Stimulated activated CD8-positive, alpha-beta memory T cell treated with anti-CD3 and anti-CD28 coated beads, Interleukin-12 subunit alpha, Interleukin-12 subunit beta, amount 100 ng/mL, for 1 hour (primary cell): ENCODE measurements at places on chromosomes 6 and 20.

DNA sequence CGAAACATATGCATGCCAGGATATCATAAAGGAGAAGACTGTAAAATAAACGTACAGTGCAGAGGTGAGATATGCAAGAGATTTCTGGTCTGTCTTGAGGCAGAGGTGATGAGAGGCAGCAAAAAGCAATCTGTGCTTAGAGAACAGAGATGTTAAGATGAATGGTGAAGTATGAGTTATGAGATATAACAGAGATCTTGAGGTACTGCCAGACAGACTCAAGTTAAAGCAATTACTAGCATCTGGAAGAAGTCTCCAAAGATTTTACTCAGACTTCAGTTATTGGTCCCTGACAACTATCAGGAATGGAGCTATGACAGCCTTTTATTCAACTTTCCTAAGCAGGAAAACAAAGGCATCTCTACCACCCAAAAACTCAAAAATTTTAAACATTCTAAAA, 122.8 kb upstream of the DST start:
- DNase-seq, result no peak

DNA sequence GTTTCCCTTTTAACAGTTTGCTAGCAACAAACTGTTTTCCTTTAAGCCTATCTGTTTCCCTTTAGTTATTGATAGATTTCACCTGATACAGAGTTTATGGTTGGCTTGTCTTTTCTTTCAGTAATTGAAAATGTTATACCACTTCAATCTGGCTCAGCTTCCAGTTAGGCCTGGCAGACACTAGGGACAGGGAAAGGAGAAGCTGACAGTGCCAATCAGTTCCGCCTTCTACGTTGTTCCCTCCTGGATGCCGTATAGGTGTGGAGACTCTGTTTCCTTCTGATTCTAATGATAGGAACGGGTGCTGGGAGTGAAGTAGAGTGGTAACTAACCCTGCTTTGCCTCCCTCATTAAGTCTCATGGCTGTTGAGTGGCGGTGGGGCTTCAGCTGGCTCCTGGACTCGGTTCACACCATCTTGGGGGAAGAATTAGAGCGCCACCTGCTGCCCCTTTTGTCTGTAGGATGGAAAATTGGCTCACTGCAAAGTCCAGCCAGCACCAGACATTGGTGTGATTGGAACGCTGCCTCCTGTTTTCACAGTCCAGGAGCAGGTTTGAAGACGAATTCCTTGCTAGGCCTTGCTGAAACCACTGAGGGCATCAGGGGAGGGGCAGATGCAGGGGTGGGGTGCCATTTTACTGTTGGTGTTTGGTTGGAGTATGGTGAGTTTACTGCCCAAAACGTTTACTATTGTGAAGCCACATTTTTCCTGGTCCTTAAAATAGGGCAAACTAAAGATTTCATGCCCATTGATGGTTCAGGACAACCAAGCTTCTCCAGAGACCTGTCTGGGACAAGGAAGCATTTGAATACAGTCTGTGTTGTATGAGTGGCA, 1729.5 kb downstream of the GRIK2 start:
- DNase-seq, result no peak

- no peak for DNase-seq
Measured at GRCh38 chr6:144279484-144280150, 5.5 kb upstream of the UTRN start.

GRCh38 chr6:164108869-164109769, 694.6 kb downstream of the QKI start:
- no peak for DNase-seq

- DNase-seq, result no peak
Measured at GRCh38 chr6:50147371-50147770, 97.6 kb upstream of the DEFB112 start.

- DNase-seq, result no peak
Measured at GRCh38 chr6:70700922-70701876, 33.5 kb downstream of the SMAP1 start.

GRCh38 chr20:34561661-34562060, 3.1 kb downstream of the MAP1LC3A start:
- no peak for DNase-seq

DNA sequence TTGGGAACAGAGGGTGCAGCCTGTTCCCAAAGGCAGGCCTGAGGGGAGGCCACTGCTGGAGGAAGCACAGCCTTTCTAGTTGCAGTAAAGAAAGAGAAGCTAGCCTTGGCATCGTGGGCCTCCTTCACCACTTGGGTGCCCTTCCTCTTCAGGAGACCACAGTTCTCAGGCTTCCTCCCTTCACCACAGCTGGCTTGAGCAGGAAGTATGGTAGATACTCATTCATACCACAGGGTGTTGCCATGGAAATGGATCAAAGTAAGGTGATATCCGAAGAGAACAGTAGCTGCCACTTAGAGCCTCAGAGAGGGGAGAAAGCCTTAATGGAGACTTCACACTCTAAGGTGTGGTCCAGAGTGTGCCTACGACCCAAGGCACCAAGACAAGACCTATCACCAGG, 120.4 kb upstream of the RIPOR2 start:
- DNase-seq, result peak; percentile 33

DNA sequence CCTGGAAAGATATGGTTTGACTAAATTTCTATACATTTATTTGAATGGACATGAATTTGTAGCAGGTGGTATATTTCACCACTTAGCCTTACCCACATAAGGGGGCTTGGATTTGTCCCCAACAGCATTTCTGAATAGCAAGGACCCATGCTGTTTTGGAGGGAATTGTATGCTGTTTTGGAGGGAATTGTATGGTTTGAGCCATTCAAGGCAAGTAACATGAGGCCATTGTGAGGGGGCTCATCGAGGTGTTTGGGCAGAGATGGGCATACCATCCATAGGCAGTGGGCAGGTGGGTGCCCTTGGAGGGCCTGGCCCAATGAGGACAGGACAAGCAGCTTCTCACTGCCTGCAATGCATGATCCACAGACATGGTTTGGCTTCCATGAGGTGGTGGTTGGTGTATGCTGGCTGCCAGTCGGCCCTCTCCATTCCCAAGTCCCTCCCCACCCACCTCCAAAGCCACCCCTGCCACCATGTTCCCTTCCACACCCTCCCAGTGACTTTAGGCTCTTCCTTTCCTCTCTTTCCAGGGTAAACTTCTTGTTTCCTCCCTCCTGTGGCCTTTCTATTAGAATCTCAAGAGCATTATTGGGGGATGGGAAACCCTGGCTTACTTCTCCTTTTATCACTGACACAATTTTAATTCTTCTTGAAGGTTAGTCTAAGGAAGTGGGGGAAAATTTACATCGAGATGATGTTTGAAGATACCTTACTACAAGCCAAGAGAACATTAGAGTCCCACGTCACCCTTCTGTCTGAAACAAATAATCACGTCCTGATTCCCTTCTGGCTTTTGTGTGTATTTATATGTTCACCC, 13.2 kb upstream of the PXDC1 start:
- no peak for DNase-seq

DNA sequence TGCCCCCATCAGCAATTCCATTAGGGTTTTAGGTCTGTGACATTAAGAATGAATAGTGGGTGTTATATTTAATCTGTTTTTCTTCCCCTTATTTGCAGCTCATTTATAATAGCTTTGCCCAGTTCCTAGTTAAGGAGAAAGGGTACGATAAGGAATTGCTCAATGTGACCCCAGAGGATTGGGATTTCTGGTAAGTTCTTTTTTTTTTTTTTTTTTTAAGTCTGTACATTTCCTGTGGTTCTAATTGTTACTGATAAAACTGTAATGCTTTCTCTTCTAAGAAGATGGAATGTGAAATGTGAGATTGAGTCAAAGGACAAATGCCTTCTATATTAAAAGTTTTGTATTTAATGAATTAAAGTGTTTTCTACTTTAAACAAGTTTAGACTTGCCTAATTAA, 5.5 kb downstream of the NT5DC1 start:
- no peak for DNase-seq

GRCh38 chr6:132872923-132873322, 58.6 kb downstream of the RPS12 start:
- DNase-seq, result no peak

DNA sequence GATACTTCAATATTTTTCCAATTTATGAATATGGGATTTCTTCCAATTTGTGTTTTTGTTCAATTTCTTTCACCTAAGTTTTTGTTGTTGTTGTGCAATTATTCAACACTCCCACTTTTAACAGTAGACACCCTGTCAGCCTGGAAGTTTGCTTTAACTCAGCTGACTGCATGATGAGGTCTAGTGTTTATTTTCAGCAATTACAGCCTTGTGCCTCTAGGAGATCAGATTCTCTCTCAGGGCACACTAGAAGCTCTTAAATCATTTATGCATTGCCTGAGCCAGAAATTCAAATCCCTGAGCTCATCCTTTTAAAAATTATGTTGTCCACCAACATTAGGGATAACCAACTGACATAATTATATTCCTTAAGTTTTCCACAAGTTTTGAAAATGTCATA, 85.7 kb downstream of the MRAP2 start:
- DNase-seq, result no peak

DNA sequence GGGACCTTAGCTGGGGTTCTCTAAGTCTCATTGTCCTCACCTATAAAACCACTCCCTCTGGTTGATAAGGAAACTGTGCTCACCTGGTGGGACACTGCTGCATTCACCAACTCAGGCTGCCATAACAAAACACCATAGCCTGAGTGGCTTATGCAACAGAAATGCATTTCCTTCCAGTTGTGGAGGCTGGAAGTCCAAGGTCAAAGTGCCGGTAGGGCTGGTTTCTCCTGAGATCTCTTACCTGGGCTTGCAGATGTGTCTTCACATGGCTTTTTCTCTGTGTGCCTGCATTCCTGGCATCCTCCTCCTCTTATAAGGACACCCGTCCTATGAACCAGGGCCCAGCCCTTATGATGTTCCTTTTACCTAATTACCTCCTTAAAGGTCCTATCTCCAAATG, 60.0 kb upstream of the SLC32A1 start:
- DNase-seq, result no peak

DNA sequence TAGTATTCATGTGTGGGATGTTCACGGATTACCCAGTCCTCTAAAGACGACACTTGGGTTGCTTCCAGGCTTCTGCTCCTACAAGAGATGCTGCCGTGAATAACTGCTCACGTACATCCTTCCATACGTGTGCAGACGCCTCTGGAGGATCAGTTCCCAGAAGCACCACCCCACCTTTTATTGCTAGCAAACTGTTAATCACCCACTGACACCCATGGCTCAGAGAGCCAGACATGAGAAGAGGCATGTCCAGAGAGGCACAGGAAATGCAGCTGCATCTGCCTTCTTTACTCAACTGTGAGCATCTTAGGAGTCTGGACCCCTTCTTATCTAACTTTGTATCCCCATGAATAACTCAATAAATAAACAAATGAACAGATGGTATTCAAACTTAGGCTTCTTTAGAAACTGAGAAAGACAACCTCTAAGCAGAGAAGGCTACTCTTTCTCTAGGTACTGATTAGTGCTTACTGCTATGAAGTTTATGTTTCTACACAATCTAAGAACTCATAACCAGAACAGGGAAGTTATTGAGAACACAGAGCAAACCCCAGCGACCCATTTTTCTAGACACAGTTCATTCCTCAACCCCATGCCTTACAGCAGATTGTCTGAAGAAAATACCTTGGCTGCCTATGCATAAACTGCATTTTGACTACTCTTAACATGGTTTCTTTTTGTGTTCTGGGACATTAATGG, 228.7 kb upstream of the RREB1 start:
- DNase-seq, result no peak

DNA sequence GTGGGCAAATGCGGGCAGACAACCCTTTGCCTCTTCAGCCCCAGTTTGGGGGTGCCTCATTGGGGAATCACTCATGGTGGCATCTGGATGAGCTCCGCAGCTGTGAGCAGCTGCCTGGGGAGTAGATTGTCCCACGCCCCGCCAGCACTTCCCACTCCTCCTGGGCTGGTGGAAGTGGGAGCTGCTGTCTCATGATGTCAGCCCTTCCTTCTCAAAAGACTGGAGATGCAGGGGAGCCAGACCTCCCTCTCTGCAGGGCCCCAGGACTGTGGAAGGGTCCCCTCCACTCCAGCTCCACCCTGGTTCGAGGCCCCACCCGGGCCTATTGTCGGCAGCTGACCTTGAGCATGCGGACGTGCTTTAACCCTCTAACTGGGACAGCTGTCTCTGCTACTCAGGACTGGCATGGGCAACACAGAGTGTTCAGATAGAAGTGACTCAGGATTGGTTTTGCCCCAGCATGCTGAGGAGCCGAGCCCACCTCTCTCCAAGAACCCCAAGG, 2.0 kb downstream of the UNC93A start:
- no peak for DNase-seq

GRCh38 chr6:129835691-129836090, 25.4 kb downstream of the TMEM244 start:
- no peak for DNase-seq
